ENCODE measurements at places on chromosomes 7 and 10.

DNA sequence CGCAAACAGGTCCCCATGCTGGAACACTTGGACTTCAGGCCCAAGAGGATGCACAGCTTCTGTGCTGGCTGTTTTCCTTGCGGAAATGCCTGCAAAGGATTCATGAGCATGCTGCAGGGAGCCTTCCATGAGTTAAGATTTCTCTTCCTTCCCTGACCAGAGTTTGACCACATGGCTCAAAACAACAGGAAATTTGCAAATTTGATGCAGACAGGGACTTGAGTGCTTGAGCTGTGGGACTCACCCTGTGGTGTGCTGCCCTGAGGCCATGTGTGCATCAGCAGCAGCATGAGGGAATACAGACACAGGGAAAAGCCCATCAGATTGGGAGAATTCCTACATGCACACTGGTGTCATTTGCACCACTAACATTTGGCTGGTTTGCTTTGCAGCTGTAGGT, 195.4 kb downstream of the CDC14C start:
- DNase-seq, result no peak

GRCh38 chr7:100247152-100247757, 27.5 kb downstream of the PVRIG start:
- no peak for DNase-seq

GRCh38 chr7:34451923-34452322, 206.1 kb upstream of the NPSR1 start:
- DNase-seq, result no peak

DNA sequence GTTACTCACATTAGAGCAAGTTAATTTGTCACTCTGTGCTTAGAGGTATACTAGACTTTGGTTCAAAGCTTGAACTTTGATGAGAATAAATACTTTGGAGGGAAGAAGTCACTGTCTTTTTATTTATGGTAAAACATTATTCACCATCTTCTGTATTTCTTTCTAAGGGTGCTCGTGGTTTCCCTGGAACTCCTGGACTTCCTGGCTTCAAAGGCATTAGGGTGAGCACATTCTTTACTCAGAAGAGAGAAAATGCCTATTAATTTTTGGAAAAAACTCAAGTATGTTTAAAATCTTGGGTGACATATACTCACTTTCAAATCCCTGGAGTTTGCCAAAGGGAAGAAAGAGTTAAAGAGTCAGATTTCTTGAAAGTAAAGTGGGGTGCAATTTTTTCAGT, 10.8 kb downstream of the COL1A2 start:
- DNase-seq, result no peak

- no peak for DNase-seq
These were observed 337.1 kb upstream of the GLI3 start for GRCh38 chr7:42573881-42574672.

DNA sequence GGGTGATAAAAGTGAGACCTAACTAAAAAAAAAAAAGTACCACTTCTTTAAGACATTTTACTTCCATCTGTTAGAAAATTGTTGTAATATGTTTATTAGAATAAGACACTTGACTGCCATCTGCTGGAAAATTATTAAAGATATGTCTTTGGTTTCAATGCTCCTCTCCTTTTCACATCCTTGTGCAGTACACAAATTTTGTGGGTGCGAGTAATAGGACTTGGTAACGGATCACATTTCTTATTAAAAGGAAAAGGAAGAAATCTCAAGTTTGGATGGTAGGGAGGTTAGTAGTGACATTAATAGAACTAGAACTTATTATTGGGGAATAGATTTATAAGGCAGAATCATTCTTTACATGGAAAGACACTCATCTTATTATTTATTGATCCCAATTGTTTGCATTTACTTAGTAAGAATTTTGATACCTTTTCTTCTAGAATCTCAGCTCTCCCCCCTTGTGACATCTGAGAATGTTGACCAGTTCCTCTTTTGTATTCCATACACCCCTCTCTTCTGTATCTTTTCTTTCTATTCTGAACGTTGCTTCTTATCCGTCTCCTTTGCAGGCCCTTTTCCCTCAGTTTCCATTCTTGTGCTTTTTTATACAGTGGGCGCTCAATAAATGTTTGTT, 43.0 kb upstream of the RPA3 start:
- DNase-seq, result no peak

Measured in activated naive CD4-positive, alpha-beta T cell treated with Interleukin-2 at 50 U/mL for 16 hours (primary cell).